Calu3 (cell line): ENCODE measurements at places on chromosomes 7 and 10. TPM values are rescaled to one million over a fixed set of nuclear protein-coding genes. Genes with fewer than 3 reads are reported as not detected.

DNA sequence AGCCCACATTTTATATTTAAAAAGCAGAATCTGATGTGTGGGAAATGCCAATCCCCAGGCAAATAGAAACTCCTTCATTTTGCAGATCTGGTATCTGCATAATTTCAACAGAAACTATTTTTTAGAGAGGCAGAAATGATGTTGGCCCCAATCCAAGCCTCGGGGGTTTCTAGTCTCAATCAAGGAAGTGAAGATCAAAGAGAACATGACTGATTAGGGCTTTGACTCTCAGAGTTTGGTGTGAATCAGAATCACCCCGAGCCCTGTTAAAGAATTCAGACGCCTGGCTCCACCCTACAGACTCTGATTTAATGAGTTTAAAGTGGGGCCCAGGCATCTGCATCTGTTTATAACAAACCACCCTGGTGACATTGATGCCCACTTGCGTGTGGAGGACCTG, 36.7 kb upstream of the UBE2H start:
- DNase-seq = peak; percentile 70
- peaks cover 9% of the 10 kb centered on the region for H3K4me1 ChIP-seq
- H3K36me3 ChIP-seq = peaks cover 10% of the 10 kb centered on the region

The GRID2IP gene
- 1.2 and 1.4 TPM in 2 replicates for total RNA-seq

The PRKG1 gene
- total RNA-seq = 0.21 and 0.81 TPM in 2 replicates

- no peaks in the 10 kb centered on the region for H3K27me3 ChIP-seq
These were observed 68.4 kb upstream of the DUSP5 start for GRCh38 chr10:110429301-110429700.

The SHTN1 gene
- total RNA-seq = 29.9 and 32.3 TPM in 2 replicates

The ADAM8 gene
- total RNA-seq = 40.4 and 54.4 TPM in 2 replicates

GRCh38 chr10:442209-442608, 247.3 kb downstream of the DIP2C start:
- no peaks in the 10 kb centered on the region for H3K4me1 ChIP-seq
- DNase-seq = no peak
- H3K27ac ChIP-seq = no peak overlapping the region
- H3K4me3 ChIP-seq = no peak overlapping the region

DNA sequence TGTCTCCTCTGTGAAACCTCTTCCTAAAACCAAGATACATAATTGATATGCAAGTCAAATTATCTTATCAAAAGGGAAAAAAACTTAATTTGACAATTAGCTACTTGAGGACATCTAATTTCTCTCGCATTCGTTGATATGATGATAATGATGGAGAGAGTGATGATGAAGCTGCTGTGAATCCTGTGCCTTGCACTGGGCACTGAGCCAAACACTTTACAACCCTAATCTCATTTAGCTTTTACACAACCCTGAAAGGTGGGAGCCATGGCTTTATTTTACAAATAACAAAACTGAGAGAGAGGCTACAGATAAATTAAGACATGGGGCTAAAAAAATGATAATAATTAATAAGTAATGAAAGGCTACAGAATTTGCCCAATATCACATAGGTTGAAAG, 176.0 kb downstream of the NOC3L start:
- H3K27me3 ChIP-seq = peaks cover 21% of the 10 kb centered on the region
- H3K4me3 ChIP-seq = no peak overlapping the region
- DNase-seq = no peak
- no peaks in the 10 kb centered on the region for H3K4me1 ChIP-seq
- no peak overlapping the region for H3K27ac ChIP-seq

DNA sequence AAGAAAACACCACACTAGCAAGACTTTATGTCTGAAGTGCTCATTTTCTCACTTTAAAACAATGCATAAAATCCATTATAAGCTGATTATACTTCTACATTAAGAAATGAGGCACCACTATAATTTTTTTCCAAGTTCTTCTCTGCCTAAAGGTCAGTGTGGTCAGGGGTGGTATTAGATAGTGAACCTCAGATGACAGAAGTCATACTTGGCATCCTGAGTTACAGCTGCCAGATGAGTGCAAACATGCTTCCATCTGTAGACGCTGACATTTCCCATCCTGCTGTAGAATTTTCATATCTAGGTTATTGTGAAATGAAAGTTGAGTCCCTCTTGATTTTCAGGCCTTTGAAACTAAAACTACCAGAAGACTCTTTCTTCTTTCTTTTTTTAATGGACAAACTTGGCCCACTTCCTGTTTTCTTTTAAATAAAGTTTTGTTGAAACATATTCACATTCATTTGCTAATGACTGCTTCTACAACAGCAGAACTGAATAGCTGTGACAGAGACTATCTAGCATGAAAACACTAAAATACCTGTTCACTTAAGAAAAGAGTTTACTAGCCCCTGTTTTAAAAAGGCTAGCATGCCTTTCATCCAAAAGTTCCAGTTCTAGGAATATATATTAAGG, 900.8 kb downstream of the XPNPEP1 start:
- no peaks in the 10 kb centered on the region for H3K4me1 ChIP-seq
- no peak overlapping the region for H3K27ac ChIP-seq
- DNase-seq = no peak
- H3K36me3 ChIP-seq = no peaks in the 10 kb centered on the region
- H3K27me3 ChIP-seq = no peaks in the 10 kb centered on the region
